M059J (cell line): ENCODE measurements at places on chromosomes 2 and 18.

- peak; percentile 4 for DNase-seq
Observed at GRCh38 chr2:172888714-172889669, 153.3 kb downstream of the RAPGEF4 start.

- DNase-seq, result no peak
Observed at GRCh38 chr18:58212274-58212673, 168.2 kb downstream of the NEDD4L start.

- peak; percentile 59 for DNase-seq
Observed at GRCh38 chr2:207283356-207283755, 117.6 kb upstream of the KLF7 start.

DNA sequence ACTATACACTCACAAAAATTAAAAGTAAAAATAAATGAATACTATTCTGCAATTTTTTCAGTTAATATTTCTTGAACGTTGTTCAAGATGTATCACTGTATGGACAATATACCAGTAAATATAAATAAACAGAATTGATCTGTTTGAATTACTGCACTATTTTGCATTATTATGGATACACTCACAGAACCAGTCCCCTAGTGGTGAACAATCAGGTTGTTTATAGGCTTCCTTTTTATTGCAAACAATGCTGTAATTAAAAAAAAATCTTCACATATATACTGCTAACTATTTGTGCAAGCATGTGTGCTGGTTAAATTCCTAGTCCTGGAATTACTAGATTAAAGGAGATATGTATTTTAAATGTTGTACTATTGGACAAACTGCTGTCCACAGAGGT is 306.0 kb downstream of the FBXO15 start:
- no peak for DNase-seq

DNA sequence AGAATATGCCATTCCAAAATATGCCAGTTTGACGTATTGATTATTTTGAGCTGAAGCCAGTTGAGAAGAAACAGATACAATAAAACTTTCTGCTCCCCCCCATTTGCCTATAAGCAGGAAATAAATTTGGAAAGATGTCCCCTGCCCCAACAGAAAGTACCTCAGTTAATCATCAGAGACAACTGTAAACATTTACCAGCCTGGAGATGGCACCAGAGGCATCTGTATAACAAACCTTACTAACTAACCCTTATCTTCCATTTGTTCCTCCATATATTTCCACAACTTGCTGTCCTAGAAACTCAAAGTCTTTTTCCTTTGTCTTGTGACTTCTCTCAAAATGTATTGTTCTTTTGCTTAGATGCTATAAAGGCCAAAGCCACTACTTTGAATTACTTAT is 93.8 kb downstream of the AKAIN1 start:
- DNase-seq, result no peak

DNA sequence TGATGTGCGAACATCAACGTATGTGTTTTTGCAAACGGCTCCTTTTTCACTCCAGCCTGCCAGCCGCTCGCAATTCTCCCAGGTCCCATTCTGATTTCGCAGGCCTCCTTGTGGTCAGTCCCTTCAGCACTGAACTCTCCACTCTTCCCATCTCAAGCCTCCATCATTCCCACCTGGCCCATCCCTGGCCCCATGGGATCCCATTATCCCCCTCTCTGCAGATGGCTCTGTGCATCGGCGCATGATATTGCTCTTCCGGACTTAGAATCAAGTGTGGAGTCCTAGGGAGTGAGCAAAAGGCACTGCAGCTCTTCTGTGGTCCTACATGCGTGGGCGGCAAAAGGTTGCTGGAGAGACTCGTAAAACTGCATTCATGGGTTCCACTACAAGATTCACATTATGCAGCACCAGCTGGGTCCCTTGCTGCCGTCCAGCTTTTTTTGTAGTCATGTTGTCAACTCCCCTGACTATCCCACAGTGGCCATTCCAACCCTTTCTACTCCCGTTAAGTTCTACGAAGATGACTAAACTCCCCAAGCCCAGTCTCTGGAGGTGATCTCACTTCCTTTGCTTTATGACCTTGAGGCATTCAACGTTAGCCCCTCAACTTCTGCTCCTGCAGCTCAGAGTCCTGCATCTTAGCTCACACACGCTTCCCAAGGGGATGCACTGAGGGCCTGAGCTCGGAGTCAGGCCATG is 125.3 kb upstream of the NRP2 start:
- DNase-seq, result no peak

- no peak for DNase-seq
Observed at GRCh38 chr2:152019732-152020131, 79.1 kb downstream of the CACNB4 start.

DNA sequence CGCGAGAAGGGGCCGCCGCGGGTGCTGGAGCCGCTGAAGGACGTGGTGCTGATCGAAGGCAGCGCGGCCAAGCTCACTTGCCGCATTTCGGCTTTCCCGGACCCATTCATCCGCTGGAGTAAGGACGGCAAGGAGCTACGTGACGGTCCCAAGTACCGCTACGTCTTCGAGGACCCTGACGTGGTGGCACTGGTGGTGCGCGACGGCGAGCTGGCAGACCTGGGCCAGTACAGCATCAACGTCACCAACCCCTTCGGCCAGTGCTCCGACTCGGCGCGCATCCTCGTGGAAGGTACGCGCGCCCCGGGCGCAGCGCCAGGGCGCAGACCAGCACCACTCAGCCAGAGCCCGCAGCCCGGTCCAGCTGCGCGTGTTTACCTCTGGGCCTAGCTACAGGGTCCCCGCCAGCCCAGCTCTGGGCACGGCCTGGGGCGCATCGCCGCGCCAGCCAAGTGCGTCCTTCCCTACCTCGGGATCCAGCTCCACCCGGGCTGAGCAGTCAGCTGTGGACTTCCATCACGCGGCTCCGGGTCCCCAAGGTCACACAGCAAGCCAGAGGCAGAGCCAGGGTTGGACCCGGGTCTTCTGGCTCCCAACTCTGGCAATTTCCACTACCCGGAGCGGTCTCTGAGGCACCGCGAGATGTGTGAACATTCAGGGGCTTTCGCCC is 1.7 kb upstream of the GMPPA start:
- DNase-seq, result no peak

DNA sequence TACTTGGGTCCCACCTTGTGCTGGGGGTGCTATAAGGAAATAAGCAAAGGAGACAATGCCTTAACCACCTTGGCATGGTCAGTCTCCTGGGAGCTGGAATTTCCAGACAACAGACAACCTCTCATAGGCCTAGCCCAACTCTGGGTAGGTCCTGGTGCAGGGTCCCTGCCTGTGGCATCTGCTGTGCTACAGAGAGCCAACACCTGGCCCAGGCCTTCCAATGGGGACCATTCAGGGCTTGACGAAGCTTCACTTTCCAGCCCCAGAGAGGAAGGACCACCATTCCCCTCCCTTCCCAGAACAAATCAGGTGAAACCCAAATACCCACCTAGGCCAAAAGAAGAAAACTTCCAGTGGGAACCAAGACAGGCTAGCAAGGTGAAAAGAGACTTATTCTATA is 82.8 kb downstream of the SMAD7 start:
- no peak for DNase-seq

GRCh38 chr2:15173501-15173900 is 387.6 kb downstream of the NBAS start:
- DNase-seq, result no peak

- DNase-seq, result peak; percentile 59
Observed at GRCh38 chr18:12233378-12233777, 20.8 kb upstream of the CIDEA start.

- DNase-seq, result no peak
Observed at GRCh38 chr2:161138429-161138828, 21.8 kb upstream of the TANK start.

GRCh38 chr18:62196980-62197379 is 9.9 kb downstream of the RELCH start:
- no peak for DNase-seq

- no peak for DNase-seq
Observed at GRCh38 chr18:24015639-24016631, 1.4 kb downstream of the TTC39C start.

DNA sequence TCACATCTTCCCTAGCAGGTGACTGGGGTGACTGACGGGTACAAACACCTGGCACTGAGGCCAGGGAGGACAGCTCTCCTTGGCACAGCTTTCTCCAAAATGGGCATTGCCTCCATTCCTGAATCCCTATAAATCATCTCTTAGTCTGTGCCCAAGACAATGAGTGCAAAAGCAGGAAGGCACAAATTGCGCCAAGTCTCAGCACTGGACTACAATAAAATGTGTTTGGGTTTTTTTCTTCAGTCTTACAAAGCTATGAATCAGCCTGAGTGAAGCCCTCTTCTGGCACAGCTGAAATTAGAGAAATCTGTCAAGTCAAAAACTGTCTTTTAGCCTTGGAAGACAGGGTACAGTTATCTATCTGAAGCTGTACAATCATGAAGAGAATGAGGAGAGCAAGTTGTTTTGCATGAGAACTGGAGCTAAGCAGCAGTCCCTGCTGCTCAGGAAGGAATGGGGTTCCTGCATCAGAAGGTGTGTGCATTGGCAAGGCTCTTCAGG is 90.8 kb downstream of the EPB41L3 start:
- no peak for DNase-seq

DNA sequence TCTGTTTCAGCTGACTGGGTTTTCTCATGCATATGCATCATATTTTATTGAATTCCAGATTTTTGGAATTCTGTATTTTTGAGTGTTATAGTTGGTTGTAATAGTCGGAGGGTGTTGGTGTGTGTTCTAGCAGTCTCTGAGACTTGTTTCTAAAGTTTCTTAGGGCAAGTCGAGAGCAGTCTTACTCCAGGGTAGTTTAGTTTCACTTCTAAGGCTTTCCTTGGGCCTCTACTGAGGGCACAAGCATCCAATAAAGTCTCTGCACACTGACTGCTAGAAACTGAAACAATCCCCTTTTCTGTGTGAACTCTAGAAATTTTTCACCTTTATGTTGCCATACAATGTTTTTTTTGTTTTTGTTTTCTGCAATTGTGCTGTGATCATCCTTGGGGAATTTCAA is 663.7 kb upstream of the LRATD1 start:
- no peak for DNase-seq

- peak; percentile 60 for DNase-seq
Observed at GRCh38 chr18:54444319-54444914, 86.7 kb downstream of the C18orf54 start.

DNA sequence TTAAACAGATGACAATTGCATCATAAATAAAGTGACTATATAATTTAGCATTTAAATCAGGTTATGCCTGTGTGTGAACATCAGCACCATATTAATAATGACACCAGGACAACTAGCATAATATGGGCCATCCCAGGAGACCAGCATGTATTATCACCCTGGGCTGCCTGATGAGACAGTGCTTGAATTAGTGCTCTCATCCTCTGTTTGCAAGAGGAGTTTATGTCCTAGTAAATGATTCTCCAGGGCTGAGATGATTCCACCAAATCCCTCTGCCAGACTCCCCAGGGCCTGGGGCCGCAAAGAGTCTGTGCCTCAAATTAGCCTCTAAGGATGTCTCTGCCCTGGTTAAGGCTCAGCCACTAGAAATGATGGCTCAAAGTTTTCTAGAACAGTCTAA is 97.7 kb downstream of the SGPP2 start:
- DNase-seq, result no peak

- DNase-seq, result peak; percentile 61
Observed at GRCh38 chr18:13433685-13434084, 215.1 kb downstream of the LDLRAD4 start.

- DNase-seq, result no peak
Observed at GRCh38 chr18:42778024-42778423, 337.5 kb downstream of the RIT2 start.

- DNase-seq, result no peak
Observed at GRCh38 chr2:33503002-33503401, 26.6 kb downstream of the RASGRP3 start.

GRCh38 chr2:238558456-238559099 is 131.9 kb downstream of the ASB1 start:
- no peak for DNase-seq

GRCh38 chr2:123438251-123438650 is 586.8 kb upstream of the CNTNAP5 start:
- no peak for DNase-seq

DNA sequence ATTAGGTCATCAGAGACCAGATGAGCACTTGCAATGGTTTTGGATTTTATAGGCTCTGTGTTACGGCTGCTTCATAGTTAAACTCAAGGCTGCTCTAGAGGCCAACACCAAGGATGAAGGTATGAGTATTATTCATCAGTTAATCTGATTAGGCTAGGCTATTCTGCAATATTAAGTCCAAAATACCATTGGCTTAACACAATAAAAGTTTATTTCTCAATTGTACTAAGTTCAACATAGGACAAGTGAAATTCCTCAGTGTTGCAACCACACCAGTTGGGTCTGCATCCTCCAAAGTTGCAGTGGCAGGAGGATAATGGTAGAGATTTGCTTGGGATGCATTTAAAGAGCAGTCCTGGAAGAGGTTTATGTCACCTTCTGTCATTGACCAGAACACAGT is 538.3 kb upstream of the CDH2 start:
- DNase-seq, result no peak

- DNase-seq, result no peak
Observed at GRCh38 chr2:74007711-74008110, 23.0 kb downstream of the TET3 start.

DNA sequence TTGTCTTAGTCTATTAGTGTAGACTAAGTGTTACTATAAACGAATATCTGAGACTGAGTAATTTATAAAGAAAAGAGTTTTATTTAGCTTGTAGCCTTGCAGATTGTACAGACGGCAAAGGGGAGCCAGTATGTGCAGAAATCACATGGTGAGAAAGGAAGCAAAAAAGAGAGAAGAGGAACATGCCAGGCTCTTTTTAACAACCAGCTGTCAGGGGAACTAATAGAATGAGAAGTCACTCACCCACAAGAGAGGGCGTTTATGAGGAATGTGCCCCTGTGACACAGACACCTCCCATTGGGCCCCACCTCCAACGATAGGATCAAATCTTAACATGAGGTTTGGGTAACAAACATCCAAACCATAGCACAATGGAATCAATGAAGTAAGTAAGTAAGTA is 20.6 kb upstream of the ZNF804A start:
- DNase-seq, result no peak
